ENCODE measurements at places on chromosomes 6 and 20. TPM values are rescaled to one million over a fixed set of nuclear protein-coding genes. Genes with fewer than 3 reads are reported as not detected.
A peak's percentile ranks its signal among the peaks of the same experiment; 100 is the strongest.

CCN6 gene
- total RNA-seq, result not detected

GRCh38 chr6:156779206-156780094, 2.3 kb downstream of the ARID1B start:
- no peak for DNase-seq

DNA sequence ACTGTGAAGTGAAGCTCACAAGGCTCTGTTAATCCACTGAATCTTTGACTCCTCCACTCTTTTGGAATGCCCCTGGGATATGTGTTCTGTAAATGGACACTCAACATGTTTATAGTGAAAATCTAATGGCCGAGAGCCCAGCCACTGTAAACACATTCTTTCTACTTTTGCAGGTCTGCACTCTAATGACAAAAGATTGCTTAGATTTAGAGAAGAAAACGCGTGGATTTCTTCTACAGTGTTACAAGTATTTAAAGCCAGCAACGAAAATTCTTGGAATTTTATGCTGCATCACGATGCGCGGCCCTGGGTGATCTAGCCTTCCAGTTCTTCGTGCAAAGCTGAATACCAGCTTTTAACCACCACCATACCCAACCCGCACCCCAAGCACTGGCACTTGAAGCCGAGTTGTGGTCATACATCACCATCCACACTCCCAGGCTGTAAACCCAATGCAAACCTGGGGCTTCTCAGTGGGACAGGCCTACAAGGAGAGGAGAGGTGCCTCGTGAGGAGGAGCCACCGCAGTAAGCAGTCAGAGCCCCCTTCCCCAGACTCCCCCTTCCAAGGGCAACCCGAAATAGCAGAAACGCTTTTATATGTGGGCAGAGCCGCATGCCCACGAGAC, 3.7 kb upstream of the FOXO3 start:
- no peak for DNase-seq

- DNase-seq, result no peak
These were observed 35.7 kb downstream of the UBR2 start for GRCh38 chr6:42599558-42599957.

BTNL2 gene
- total RNA-seq, result not detected

NOX3 gene
- total RNA-seq, result not detected

TRIM38 gene
- total RNA-seq, result 0.55 TPM

- no peak for DNase-seq
These were observed 653 bp downstream of the ZNF335 start for GRCh38 chr20:45971425-45971674.

DNA sequence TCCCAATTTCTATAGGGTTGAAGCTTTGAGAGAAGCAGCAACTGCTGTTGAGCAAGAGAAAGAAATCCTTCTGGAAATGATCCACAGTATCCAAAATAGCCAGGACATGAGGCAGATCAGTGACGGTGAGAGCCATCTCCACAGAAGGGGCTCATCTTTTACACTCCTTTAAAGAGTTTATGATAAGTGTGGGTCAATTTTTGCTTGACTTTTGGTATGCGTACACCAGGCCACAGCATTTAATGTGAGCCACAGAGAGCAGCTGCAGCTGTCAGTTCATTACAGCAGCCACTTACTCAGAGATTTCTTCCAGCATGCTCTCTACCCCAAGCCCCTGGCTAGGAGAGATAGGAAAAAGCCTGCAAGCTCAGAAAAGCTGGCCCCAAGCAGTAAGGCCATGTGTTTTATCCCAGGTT, 9.9 kb downstream of the BAG2 start:
- DNase-seq, result no peak

GRCh38 chr6:56750686-56751085, 108.0 kb upstream of the DST start:
- no peak for DNase-seq

DNA sequence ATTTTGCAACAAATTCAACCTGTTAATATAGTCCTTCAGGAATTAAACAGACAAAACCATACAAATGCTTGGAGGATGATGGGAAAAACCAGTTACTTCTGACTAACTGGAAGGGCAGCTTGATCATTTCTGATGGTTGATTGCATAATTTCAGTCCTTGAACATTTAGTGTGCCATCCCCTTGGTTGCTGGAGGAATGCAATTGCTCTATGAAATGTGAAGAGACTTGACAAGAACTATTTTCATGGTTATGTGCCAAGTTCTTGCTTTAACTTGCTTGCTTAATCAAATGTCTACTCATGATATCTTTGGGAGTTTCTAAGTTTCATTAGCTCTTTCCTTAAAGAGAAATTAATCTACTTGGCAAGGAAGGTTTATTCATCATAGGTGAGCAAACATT, 45.2 kb downstream of the ANKEF1 start:
- DNase-seq, result no peak

GDAP1L1 gene
- 6.8 TPM for total RNA-seq

DNA sequence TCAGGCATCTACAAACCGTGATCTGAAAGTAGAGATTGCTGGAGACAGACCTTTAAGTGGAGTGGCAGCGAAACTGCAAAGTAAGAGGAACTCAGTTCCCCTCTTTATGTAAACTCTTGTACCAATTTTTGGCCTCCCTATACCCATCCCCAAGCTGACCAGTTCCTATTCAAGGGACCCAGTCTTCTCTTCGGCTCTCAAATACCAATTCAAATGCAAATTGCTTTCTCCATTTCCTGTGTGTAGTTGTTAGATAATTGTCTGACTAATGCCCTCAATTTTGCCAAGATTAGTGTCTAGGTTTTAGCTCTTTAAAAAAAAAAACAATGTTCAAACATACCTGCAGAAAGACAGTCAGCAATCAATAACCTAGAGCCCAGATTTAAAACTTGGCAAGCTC, 150.9 kb downstream of the EYA4 start:
- DNase-seq, result no peak

- peak; percentile 74 for DNase-seq
These were observed 75.4 kb upstream of the ECI2 start for GRCh38 chr6:4210629-4211419.

Data from H9 (cell line).